ENCODE measurements at places on chromosomes 12 and 14. TPM values are rescaled to one million over a fixed set of nuclear protein-coding genes. Genes with fewer than 3 reads are reported as not detected.

ARHGDIB gene
- total RNA-seq, result 0.79 TPM

VWF gene
- total RNA-seq, result 0.07 TPM

GPR162 gene
- total RNA-seq, result 0.38 TPM

TSHR gene
- not detected for total RNA-seq

COCH gene
- total RNA-seq, result 25.2 TPM

VPS33A gene
- total RNA-seq, result 19.3 TPM

RND1 gene
- 5.1 TPM for total RNA-seq

HOXC9 gene
- total RNA-seq, result 11.0 TPM

MYO1H gene
- total RNA-seq, result not detected

SPTB gene
- total RNA-seq, result 1.5 TPM

IL22 gene
- total RNA-seq, result not detected

SP1 gene
- total RNA-seq, result 25.1 TPM

PTGER2 gene
- 3.3 TPM for total RNA-seq

WSB2 gene
- total RNA-seq, result 61.0 TPM

TAS2R30 gene
- 0.06 TPM for total RNA-seq

NRIP2 gene
- not detected for total RNA-seq

KRT3 gene
- 0.03 TPM for total RNA-seq

OTX2 gene
- total RNA-seq, result not detected

ACSM4 gene
- not detected for total RNA-seq

TMTC2 gene
- total RNA-seq, result 1.0 TPM

GAS2L3 gene
- total RNA-seq, result 7.1 TPM

NEUROD4 gene
- total RNA-seq, result not detected

SYCP3 gene
- not detected for total RNA-seq

ADAM21 gene
- total RNA-seq, result not detected

FOXA1 gene
- total RNA-seq, result 5.1 TPM

NELL2 gene
- not detected for total RNA-seq

NR4A1 gene
- total RNA-seq, result 47.3 TPM

BCL11B gene
- total RNA-seq, result 0.33 TPM

IAPP gene
- not detected for total RNA-seq

OR8S1 gene
- total RNA-seq, result not detected

CIROP gene
- total RNA-seq, result not detected

TMED10 gene
- 272 TPM for total RNA-seq

TXNDC16 gene
- total RNA-seq, result 0.92 TPM

IL31 gene
- total RNA-seq, result not detected

RNASE7 gene
- 0.07 TPM for total RNA-seq

ST8SIA1 gene
- not detected for total RNA-seq

SYNDIG1L gene
- not detected for total RNA-seq

GABARAPL1 gene
- total RNA-seq, result 39.2 TPM

KRT75 gene
- 0.08 TPM for total RNA-seq

LALBA gene
- not detected for total RNA-seq

WDHD1 gene
- total RNA-seq, result 13.7 TPM

LHX5 gene
- not detected for total RNA-seq

TUNAR gene
- not detected for total RNA-seq

AICDA gene
- 0.15 TPM for total RNA-seq

ELK3 gene
- total RNA-seq, result 56.9 TPM

AGAP2 gene
- total RNA-seq, result 0.12 TPM

VEZT gene
- total RNA-seq, result 50.5 TPM

DHRS7 gene
- 89.7 TPM for total RNA-seq

RNASE3 gene
- not detected for total RNA-seq

CCDC197 gene
- not detected for total RNA-seq

MIP gene
- not detected for total RNA-seq

FBXO33 gene
- total RNA-seq, result 7.1 TPM

OTUB2 gene
- 3.0 TPM for total RNA-seq
